Testis (tissue), 5 donors: ENCODE measurements at places on chromosomes 3 and 15. TPM values are rescaled to one million over a fixed set of nuclear protein-coding genes. Genes with fewer than 3 reads are reported as not detected.

The COL6A5 gene
- polyA plus RNA-seq, result 2.6 TPM

GRCh38 chr15:100680726-100681125 lies 78.3 kb downstream of the ASB7 start:
- DNase-seq, result no peak

- no peak for DNase-seq
Observed at GRCh38 chr3:184872200-184872599, 60.2 kb downstream of the VPS8 start.

- no peak for DNase-seq
Observed at GRCh38 chr3:12141350-12141749, 17.4 kb downstream of the TIMP4 start.

- no peak for DNase-seq
Observed at GRCh38 chr3:195255571-195256501, 15.1 kb downstream of the XXYLT1 start.

The RGMA gene
- polyA plus RNA-seq, result 53.7 TPM

DNA sequence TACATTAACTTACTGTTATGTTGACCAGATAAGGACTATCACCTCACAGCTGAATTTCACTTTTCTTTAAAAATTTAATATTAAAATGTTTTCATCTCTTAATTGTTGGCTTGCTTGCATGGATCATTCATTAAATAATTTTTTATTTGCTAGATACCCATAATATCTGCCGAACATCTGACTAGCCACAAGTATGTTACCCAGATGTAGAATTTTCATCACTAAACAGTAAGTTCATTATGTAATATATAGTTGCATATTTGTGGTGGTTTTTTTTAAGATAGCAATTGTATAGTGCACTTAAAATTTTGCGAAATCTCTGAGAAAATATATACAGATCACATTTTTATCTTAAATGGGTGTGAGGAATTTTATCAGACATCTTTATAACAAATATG lies 190.4 kb downstream of the MBNL1 start:
- DNase-seq, result no peak

DNA sequence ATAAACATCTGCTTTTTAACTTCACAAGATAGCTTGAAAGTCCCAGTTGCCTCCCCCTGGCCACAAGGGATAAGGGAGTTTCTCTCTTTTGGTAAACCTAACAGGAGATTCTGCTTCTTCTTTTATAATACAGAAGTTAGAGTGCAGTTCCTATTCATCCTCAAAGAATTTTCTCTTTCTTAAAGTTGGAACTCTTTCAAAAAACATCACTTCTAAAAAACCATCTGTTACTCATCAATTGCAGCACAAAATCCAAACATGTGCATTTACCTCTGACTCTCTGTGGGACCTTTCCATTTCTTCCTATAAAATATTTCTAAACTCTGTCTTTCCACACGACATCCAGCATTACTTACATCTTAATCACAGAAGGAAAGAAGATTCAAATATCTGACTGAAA lies 5.1 kb downstream of the DPH6 start:
- no peak for DNase-seq

- no peak for DNase-seq
Observed at GRCh38 chr15:36430726-36431265, 148.6 kb upstream of the CDIN1 start.

- no peak for DNase-seq
Observed at GRCh38 chr3:49804141-49805041, 1.3 kb downstream of the INKA1 start.

GRCh38 chr15:59247364-59247763 lies 40.7 kb downstream of the LDHAL6B start:
- peak; percentile 66 for DNase-seq

GRCh38 chr3:111669926-111670630 lies 74.9 kb upstream of the ZBED2 start:
- no peak for DNase-seq

The GADL1 gene
- 0.30 TPM for polyA plus RNA-seq

DNA sequence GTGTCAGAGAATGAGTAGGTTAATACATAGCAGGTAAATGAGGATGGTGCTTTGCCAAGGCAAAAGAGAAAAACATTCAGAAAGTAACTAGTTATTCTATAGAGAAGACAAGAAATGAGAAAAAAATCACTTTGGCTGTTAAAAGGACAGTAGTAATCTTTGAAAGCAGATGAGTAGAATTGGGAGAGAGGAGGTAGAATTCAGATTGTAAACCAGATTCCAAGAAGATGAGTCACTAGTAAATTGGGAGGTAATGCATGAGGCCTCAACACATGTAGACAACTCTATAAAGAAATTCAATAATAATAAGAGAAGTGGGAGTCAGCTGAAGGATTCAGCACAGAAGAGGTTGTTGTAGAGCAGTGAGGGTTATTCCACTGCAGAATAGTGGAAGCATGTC lies 81.4 kb downstream of the MBNL1 start:
- DNase-seq, result no peak

GRCh38 chr15:34514251-34514670 lies 69.2 kb downstream of the GOLGA8B start:
- peak; percentile 76 for DNase-seq

GRCh38 chr3:57025237-57025636 lies 35.2 kb upstream of the SPATA12 start:
- DNase-seq, result no peak

GRCh38 chr3:14522768-14523167 lies 17.4 kb downstream of the GRIP2 start:
- DNase-seq, result no peak

DNA sequence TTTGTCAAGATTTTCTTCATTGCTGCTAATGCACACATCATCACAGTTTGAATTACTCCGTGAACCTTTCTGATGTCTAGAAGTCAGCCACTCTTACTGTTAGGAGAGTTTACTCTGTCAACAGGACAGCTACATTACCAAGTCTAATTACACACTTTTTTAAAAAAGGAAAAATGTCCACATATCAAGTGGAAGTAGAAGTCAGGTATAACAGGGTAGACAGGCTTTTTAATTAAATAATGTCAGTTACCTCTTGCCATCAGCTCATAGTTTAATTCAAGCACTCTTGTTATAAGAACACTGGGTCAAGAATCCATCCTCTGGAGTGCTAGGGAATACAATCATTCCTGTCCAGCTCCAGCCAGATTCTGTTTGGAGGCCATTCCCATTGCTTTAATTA lies 232.8 kb downstream of the TAFA4 start:
- DNase-seq, result no peak

DNA sequence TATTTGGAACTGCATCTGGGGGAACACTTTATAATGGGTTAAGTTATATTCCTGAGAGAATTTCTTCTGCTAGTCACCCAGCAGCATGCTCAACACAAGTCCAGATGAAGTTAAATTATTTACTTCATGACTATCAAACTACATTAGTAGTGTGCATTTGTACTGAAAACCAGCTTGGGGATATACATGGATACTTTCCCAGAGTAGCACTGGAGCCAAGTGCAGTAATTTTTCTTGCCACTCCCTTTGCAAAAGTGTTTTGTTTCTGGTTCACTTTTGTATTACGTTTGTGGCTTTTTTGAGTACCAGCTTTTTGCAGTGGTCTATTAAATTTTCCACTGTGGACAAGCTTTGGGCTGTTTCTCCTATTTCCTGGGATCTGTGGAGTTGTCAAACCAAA lies 243.0 kb downstream of the AGBL1 start:
- no peak for DNase-seq

The CHST13 gene
- polyA plus RNA-seq, result 21.4 TPM

The RLBP1 gene
- 1.1 TPM for polyA plus RNA-seq

DNA sequence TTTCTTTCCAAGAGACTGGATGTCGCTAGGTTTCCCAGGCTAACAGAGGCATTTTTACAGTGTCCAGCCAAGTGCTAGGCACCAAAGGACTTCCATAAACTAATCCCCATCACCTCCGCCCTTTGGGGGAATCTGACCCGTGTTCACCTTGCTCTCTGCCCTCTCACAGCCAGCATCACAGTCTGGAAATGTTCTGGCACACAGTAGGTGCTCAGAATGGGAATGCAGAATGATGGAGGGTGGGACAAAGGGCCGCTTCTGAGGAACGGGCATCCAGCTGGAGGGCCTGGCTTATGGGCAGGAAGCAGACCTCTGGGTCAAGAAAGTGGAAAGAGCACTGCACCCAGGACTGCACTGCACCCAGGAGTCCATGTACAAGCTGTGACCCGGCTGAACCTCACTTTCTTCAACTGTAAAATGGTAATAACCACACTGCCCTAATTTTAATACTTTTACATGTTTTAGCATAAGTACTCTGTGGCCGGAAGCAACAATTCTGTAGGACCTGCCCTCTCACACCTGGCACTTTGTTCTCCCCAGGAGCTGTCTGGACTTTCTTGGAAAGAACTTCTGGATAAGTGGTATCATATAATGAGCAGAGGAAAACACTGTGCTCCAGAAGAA lies 901 bp upstream of the NMB start:
- no peak for DNase-seq

DNA sequence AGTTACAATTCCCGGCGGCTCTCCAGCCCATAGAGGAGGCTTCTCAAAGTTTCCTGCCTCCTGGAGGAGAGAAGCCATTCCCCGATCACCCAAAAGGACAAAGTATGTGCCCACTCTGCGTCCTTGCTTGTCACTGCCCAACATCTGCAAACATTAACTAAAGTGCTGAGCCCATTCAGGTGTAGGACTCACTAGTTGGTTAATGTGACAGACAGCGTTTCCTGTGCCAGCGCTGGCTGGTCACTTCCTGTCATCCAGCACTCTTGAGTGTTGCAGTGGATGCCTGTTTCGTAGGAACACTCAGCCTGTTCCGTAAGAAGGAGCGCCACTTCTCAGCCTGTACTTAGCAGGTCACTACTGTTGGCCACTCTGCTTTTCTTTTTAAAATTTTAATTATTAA lies 100.3 kb downstream of the APBA2 start:
- no peak for DNase-seq

The RARRES1 gene
- polyA plus RNA-seq, result 9.7 TPM

- no peak for DNase-seq
Observed at GRCh38 chr3:187987924-187988323, 166.0 kb upstream of the LPP start.

- DNase-seq, result no peak
Observed at GRCh38 chr3:117450026-117450425, 740.4 kb downstream of the TUSC7 start.

DNA sequence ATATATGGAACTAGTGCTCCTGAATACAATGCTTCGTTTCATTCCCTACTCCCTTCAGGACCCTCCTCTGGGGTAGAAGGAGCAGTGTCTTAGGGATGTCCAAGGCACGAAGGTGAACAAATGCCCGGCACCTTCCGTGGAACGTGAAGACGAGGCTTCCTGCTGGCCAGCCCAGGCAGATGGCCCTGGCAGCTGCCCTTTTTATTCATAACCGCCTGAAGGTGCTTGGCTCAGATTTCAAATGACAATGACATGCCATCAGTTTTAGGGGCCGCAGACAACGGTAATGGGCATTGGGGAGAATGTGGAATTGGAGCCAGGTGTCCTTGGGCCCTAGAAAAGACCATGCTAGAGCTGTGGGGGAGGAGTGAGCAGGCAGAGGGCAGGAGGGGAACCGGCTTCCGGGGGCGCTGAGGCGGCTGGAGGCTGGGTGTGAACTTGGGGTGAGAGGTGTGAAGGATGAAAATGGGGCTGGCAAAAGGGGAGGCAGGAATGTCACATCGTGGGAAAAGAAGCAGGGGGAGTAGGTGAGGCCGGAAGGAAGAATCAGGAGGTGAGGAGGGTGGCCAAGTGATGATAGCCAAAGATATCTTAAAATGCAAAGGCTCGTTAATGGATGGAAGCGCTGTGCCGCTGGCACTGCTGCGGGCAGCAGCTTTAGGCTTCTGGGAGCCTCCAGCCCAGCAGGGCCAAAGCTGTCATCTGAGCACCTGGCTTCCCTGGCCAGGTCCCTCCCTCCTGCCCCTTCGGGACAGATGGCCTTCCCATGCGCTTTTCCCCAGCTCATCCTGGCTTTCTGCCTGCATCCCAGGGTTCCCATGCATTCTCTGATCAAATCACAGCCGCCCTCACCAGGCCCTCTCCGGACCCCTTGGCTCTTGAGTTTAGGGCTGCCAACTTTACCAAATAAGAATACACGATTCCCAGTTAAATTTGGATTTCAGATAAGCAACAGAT lies 93.7 kb downstream of the TMEM266 start:
- DNase-seq, result no peak

DNA sequence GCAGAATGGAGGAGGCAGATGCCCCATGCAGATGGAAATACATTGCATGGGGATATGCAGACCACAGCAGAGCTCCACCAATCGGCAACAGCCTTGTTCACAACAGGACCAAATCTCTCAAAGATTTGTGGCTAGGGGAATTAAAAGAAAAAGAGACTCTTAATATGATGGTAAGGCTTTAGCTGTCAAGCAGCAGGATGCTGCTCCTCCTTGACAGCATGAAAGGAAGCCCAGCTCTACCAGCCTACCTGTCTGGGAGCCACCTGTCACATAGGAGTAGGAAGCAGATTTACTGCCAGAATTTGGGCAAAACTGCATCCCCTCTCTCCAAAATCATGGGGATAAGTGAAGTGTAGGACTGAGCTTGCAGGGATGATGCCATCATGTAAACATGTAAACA lies 769.6 kb upstream of the ARPP21 start:
- DNase-seq, result no peak

DNA sequence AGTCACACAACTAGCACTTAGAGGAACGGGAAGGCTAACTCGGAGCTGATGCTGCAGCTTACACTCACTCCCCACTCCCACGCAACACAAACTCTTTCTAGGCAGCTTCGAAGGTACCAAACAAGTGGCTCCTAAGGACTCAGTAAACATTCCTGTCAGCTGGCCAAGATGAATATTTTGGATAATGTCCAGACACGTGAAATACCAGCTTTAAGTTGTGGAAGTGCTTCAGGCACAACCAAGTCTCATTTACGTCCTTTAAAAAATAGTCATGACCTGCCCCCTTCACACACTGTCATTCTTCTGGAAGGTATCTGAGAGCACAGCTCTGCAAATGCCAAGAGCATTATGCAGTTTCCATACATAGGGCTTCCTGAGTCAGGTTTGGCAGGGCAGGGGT lies 1005.9 kb upstream of the CFAP20DC start:
- DNase-seq, result no peak

GRCh38 chr3:52681596-52681995 lies 4.1 kb downstream of the PBRM1 start:
- DNase-seq, result no peak

The SERPINI2 gene
- 0.47 TPM for polyA plus RNA-seq

DNA sequence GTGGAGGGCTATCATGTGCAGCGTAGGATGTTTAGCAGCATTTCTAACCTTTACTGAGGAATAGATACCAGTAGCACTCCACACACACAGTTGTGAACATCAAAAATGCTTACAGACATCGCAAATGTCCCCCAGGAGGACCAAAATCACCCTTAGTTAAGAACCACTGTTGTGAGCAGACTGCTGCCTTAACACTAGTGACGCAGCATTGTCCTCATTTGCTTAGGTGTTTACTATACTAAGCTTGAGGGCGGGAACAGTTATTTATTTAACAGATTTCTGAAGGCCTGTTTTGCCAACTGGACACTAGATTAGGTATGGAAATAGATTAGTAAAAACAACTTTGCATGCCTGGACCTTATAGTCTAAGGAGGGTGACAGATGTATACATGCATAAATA lies 2.3 kb downstream of the PPP2R3A start:
- no peak for DNase-seq
